Stimulated activated CD8-positive, alpha-beta memory T cell treated with anti-CD3 and anti-CD28 coated beads, Interleukin-4, amount 100 ng/mL, for 1 hour (primary cell): ENCODE measurements at places on chromosomes 7 and 10.

GRCh38 chr10:107814865-107815487 is 650.5 kb upstream of the SORCS1 start:
- DNase-seq: no peak

GRCh38 chr10:44347609-44348400 is 37.1 kb downstream of the CXCL12 start:
- no peak for DNase-seq

DNA sequence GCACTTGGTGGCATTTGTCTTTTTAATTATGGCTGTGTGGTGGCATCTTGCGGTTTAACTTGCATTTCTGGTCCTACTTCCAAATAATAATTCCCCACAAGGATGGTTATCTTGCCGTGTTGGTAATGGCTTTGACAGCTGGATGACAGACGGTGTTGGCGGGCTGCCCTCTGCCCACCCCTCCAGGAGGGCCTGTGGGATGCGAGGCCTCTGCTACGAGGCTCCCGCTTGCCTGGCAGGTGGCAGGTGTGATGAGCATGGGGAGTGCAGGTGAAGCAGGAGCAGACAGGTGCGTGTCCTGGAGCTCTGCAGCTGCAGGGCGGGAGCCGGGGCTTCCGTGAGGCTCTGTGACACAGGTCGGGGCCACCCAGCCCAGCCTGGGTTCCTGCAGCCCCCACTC is 11.8 kb downstream of the INPP5A start:
- no peak for DNase-seq

DNA sequence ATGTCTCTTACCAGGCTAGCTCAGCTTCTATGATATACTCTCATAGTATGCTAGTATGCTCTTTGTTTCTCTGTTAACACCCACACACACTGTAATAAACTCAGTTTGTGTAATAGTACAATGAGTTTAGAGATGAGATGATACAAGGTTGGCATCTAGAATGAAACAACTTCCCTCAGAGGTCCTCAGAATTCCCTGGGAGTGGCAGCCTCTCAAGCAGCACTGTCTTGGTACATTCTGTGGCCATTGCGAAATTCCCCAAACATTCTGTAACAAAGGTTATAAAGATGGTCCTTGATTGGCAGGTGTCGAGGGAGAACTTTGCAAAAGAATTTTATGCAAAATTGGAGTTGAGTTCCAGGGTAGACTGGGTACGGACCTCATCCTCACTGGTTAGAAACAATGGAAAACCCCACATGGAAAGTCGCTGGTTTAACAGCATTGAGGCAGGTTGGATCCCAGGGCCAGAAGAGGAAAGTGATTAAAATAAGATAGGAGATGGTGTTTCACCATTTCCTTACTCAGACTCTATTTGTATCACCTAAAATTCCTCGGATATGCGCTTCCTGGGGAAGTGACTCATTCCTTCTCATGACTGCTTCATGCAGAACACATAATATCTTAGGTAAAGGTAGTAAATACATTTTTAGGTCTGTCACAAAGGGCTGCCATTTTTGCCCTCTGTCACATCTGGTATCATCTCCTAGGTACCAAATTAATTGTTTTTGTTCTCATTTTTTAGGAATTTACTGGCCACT is 657.8 kb downstream of the SORCS1 start:
- DNase-seq: no peak

DNA sequence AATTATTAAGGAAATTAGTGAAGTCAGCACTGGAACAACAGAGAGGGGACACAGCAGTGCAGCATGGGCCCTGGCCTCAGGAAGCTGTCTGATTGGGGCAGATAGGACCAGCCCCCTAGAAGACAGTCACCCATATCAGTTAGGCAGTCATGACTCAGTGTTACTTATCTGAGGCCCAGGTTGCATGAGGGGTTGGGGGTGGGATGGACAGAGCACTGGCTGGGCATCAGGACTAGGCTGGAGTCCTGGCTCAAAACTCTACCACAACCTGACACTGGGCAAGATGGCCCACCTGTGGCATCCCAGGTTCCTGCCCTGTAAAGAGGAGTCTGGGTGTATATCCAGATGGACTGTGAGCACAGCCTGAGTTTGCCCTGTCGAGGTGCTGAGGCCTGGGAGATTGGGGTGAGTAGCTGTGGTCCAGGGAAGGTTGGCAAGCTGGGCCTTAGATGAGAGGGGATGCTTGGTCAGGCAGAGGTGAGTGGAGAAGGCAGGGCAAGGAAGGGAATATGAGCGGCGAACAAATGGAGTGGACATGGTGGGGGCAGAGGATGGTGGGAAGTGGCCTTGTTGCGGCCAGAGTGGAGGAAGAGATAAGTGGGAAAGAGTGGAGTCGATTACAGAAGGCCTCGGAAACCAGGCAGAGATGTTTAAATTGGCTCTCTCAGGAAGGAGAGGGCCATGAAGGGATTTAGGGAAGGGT is 37.5 kb downstream of the HK1 start:
- no peak for DNase-seq

DNA sequence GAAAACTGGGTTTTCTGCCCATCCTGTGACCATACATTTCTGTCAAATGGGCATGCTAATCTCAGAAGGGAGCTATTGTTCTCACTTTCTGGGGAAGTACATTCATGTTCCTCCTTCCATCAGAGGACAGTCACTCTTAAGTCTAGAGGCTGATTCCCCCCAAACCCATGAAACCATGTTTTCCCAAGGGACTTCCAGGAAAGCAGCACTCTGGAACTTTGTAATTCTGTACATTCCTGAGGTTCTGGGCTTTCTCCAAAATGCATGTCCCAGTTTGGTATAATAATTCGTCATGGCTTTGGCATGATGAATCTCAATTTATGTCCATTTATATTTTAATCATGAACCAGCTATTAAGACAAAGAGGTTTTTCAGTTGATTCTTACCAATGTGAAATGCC is 688.1 kb downstream of the LRMDA start:
- DNase-seq: no peak

DNA sequence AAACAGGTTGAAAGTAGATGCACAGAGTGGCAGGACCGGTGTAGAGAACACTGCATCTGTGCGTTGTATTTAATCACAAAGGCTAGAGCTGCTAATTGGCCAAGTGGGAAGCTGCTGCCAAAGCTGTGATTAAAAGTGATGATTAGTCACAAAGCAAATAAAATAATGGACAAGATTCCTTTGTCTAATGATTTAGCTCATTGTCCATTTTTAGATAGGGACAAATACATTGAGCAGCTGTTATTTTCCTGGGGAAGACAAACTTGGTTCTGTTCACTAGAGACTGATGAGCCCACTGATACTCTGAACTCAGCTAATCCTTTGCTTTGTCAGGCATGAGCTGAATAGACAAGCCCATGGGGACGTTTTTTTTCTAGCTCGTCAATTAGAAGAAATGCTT is 19.7 kb downstream of the UBE3C start:
- no peak for DNase-seq

- no peak for DNase-seq
Measured at GRCh38 chr7:44969049-44969700, 9.6 kb downstream of the MYO1G start.

DNA sequence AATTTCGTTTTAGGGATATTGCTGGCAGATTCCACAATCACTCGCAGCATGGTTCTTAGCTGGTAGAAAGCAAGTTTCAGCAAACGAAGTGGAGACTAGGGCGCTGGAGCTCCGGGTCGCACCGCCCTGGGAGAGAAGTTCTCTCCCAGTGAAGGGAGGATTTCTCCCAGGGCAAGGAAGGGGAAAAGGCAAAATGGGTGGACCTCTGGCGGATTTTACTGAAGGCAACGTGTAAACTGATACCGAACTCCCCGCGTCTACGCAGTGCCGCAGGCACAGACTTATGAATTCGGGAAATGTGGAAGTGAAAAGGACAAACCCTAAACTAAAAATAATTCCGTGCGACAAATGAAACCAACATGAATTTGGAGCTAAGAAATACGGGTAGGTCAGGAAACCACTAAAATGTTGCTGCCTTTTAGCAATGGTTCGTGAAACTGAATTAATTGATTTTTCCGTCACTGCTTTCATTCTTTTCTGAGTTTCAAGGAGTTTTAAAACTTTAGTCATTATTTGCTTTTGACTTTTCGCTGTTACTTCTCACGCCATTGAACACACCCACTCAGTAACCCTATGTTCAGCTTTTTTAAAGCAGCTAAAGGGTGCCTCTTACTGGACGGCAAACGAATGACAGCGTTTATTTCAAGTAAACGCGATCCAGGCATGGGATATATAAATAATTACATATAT is at the start of gene MYOF:
MYOF (minus strand) TSS at position 190 of the 690 bp plus-strand sequence; CDS start at position 50, 140 bp downstream.
- no peak for DNase-seq

DNA sequence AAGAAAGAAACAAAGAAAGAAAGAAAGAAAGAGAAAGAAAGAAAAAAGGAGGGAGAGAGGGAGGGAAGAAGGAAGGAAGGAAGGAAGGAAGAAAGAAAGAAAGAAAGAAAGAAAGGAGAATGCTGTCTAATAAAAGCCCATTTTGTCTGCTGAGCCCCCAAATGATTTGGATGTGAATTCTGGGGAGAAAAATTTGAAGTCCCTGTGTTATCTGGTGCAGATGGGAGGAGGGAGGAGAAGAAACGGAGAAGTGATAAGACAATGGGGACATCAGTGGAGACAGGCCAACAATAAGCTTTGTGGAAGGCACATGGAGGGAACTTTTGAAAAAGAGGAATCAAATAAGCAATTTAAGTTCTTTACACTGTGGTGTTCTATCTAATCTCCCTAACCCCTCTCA is 24.6 kb upstream of the TMEM273 start:
- DNase-seq: no peak

DNA sequence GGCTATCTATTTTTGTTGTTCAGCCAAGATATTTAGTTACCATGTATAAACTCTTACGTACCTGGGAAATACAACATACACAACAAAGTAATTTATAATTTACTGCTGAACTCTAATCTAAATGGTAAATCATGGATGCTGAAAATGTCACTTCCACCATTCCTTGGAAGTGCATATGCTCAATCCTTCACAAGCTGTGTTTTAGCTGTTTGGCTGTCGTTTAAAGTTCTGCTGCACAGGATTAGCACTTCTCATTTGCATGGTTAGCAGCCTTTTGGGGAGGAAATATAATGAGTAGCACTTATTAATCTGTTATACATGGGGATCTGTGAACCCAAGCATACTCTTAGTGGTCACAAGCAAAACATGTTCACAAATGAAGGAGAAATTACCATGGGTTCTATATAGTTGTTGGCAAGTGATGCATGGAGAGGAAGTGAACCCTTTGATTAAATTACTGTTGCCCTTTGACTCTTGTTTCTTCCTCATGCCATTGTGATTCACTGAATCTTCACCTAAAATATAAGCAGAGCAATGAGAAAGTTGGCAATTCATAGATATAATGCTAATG is 18.5 kb downstream of the PIK3CG start:
- no peak for DNase-seq

DNA sequence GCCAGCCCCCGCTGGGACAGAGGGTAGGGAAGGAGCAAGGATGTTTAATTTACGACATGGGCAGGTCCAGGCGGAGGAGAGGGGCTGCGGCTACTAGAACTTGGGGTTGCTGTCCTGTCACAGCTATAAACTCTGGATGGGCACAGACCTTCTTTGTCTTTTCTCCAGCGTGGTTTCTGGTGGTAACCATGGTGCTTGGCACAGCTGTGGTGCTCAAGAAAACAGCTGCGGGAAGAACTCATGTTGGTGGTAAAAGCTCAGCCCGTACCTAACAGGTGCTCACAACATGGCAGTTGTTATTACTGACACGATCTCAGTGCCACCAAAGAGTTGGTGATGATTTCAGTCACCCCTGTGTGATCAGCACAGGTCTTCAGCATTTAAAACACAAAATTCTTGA is 13.8 kb downstream of the BAIAP2L1 start:
- DNase-seq: no peak

DNA sequence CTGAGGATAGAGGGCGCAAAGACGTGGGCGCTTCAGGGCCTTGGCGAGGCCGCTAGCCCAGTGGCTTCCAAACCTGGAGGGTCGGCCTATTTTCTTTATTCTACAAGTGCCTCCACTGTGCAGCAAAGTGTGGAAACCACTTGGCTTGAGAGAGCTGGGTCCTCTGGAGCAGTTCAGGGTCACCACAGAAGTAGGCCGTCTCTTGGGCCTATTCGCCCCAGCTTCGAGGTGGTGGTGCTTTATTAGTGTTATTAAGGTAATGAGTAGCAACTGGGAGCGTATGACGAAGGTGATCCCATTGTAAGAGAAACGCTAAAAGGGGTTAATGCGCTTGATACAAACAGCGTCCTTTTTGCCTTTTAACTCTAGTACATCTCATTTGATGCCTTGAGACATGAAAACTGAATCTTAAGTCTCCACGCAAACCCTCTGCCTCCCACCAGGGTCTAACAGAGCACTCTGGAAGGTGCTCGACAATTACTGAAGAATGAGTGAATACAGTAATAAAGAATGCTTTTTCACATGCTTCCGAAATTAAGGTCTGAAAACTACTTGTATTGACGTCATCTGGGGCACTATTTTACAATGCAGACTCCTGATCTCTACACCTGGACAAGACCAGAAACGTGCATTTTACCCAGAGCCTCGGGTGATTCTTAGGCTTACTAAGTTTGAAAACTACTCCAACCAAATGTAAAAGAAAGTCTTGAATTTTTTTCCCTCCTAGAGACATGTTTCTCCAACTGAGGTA is 647 bp upstream of the GSAP start:
- no peak for DNase-seq

DNA sequence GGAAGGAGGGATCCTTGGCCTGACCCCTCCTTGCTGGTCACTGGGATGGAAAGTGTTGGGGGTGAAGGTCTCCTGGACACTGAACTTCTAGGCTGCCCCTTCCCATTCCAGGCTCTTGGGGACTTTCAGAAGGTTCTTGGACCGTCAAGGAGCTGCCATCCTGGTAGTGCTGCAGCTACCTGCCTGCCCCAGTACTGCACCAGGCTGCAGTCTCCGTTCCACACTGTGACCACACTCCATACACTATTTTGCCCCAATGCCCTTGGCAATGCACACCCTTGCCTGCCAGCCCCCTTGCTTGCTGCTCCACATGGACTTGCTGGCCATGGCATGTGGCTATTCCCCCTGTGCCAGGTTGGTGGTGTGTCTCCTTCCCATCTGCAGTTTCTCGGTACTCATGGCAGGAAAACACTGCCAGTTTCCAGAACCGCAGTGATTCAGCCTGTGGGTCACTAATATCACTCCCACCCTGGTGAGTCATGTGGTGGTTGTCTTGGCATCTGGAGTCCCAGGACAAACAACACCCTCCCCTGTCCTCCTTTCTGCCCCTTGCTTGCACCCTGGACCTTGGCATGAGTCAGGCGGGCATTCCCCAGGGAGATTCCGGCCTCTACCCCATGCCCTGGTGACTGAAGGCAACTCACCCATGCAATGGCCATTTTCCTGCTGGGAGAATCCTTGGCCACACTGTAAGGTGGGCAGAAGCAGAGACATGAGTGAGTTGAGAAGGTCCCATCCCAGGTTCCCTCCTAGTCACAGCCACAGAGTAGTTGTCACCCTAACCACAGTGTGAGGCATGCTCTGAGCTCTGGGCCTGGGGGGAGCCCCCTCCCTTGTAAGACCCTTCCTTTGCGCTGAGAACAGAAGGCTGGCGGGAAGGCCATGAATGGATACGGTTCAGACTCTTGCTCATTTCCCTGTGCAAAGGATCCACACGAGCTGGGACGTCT is 32.8 kb downstream of the GOLGA7B start:
- DNase-seq: no peak
